ENCODE measurements at places on chromosomes 13 and 19.
A peak's percentile ranks its signal among the peaks of the same experiment; 100 is the strongest.

DNA sequence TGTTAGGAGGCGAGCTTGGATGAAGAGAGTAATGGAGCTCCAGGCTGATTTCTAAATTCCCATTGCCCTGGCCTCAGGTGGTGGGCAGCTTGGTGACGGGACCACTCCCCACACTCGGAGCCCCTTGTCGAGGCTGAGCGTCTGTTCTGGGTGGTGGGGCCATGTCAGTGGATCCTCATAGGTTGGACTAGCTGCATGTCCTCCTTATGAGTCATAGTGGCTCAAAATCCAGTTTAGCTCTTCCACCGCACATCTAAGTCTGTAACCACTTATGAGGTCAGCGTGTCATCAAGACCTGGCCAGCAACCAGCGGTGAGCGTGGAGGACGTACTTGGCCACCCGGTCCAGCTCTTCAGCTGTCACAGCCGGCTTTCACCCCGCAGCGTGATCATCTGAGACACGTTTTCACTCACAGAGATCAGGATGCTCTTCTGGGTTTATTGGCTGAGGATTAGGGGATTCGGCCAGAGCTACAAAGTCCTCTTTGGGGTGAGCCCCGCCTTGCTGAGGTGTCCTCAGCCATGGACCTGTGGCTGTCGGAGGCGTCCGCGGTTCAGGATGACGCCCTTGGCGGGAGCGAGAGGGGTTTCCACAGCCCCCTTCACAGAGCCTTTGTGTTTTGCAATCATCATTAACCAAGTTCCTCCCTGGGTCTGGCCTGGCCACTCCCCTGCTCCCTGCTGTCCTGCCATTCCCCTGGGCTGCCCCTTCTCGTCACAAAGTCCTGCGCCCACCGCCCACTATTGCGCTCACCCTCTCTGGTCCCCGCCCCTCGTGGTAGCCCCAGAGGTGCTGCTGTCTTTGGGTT, 41.9 kb downstream of the ADPRHL1 start:
- DNase-seq, result no peak

DNA sequence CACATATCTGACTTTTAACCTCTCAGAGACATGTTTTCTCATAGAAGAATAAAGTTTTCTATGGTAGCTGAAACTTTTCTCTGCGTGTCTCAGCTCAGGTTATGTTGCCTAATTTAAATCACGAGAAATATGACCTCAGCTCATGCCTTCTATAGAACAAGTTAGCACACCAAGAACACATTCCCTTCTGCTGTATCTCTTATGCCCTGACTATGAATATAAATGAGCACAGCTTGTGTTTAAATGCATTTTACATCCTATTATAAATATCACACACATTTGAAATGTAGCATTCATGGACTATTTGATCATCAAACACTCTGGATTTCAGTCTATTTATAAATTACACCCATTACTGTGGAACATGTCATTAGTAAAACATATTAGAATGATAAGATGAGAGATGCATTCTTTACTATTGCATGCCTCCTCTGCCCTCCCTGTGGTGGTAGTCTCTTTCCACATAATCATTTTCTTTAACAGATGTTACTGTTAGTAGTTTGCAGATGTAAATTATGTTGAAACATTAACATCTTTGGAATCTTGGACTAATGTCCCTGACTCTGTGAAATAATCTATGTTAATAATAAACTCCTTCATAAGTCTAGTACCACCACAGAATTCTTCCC, 2044.9 kb upstream of the PCDH20 start:
- DNase-seq, result no peak

- no peak for DNase-seq
These were observed 15.4 kb downstream of the OR10H4 start for GRCh38 chr19:15964231-15964630.

DNA sequence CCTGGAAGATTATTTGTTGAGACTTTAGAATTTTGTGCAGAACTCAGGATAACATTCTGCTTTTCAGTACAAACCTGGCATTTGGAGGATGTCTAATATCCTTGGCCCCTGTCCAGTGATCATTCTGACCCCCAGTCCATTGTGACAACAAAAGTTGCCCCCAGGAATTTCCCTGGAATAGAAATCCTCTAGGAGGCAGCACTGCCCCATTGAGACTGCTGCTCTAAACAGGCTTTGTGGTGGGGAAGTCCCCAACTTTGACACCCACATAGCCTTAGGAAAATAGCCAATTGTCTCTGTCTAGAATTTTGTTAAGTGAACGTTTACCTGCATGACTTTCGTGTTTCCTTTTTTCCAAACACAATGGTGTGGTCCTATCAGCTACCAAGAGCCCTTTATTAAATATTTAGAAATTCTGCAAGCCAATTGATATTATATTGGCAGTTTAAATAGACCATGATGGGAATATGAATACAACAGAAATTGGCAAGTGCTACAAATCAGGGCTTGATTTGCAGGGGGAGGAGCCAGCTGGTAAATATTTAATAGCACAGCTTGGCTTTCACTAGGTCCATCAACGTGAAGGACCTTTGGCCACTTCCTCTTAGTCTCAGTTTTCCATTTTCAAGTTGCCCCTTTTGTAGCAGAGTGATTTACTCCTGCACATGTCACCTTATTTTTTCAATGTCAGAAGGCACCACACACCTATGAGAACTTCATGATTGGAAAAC, 451.7 kb downstream of the EFNB2 start:
- no peak for DNase-seq

DNA sequence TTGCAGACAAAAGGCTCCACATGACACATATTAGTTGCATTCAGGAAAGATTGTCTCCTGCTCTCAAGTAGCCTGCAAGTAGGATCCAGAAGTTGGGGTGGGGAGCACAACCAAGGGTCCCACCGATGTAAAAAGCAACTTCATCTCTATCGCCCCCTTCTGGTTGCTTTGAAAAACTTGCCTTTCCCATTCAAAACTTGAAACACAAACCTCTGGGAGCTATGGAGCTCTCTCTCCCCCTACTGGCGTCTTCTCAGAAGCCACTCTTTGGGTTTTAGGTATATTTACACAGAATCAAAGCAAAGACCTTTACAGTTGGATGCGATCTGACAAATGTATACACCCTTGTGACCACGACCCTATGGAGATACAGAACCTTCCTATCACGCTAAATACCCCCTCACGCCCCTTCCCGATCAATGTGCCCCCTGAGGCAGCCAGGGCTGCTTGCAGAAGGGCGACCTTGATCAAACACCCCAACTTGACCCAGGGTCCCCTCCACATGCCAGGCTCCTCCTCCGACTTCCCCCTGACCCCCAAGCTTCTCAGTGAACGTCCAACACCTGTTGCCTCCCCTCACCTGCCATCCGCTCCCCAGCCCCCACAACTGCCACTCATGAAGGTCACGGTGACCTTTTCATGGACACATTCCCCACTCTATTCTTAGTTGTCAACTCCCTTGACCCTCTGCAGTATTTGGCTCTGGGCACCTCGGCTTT, 10.1 kb downstream of the NOSIP start:
- DNase-seq, result peak; percentile 45

GRCh38 chr13:50309318-50309717, 294.1 kb downstream of the KCNRG start:
- no peak for DNase-seq

DNA sequence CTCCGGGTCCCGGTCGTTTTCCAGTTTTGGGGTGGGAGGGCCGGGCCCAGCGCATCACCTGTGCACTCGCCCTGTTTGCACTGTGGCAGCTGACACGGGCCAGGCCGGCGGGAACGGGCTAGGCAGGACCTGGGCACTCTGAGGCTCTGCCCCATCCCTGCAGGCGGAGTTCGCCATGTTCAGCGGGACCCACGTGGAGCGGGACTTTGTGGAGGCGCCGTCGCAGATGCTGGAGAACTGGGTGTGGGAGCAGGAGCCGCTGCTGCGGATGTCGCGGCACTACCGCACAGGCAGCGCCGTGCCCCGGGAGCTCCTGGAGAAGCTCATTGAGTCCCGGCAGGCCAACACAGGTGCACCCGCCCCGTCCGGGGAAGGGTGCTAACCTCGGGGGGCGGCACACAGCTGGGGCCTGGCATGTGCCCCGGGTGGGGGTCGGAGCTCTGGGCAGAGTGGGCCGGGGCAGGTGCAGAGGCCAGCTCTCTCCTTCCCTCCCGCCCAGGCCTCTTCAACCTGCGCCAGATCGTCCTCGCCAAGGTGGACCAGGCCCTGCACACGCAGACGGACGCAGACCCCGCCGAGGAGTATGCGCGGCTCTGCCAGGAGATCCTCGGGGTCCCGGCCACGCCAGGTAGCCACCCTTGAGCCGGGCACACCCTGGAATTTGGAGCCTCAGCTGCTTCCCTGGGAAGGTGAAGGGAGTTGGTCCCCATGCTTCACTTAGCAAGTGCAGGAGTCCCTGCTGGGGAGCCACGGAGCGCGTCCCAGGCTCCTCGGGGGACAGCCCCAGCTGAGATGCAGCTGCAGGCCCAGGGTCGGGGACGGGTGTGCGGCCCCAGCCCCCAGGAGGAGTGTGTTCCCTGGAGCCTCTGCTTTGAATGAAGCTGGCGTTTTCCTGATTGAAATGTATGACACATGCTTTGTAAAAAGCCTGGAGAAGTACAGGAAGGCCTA, 9.3 kb upstream of the ZNF554 start:
- no peak for DNase-seq

DNA sequence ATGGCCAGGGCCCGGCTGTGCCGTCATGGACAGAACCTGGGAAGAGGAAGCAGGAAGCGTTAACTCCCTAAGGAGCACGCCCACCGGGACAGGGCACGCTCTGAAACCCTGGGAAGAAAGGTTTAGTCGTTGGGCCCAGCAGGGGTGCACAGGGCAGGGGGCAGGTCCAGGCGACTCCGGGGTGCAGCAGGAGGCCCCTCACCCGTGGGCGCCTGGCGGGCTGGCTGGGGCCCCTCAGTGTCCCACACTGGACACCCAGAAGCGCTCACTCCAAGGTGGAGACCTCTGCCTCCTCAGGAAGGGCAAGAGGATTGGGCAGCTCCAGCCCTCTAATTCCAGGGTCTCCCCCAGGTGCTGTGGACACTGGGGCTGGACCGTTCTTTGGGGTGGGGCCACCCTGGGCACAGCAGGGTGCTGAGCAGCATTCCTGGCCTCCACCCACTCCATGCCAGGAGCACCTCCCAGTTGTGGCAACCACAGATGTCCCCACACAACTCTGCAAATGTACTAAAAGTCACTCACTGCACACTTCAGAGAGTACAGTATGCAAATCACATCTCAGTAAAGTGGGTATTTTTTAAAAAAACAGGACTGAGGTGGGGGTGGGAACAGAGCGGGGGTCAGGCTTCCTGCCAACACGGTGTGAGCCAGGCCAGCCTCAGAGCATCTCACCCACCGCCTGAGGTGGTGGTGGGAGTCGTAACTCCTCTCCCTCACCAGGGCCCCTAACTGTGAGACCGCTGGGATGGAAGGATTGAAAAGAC, 35.2 kb downstream of the PIP5K1C start:
- no peak for DNase-seq

DNA sequence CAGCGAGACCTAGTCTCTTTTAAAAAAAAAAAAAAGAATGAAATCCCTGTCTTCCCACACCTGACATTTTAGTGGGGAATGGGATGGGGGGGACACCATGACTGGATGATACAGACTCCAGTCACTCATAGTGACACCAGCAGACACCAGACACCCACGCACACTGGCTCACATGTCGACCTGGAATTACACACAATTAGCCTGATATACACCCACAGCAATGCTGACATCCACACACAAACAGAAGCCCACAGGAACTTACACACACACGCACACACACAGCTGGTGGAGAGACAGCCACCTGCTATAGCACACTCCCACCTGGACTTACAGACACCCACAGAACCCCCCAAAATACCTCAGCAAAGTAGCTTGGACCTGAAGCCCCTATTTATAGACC, 8.3 kb upstream of the NANOS3 start:
- DNase-seq, result no peak

- DNase-seq, result no peak
These were observed 46.7 kb downstream of the GJA3 start for GRCh38 chr13:20114066-20114610.

DNA sequence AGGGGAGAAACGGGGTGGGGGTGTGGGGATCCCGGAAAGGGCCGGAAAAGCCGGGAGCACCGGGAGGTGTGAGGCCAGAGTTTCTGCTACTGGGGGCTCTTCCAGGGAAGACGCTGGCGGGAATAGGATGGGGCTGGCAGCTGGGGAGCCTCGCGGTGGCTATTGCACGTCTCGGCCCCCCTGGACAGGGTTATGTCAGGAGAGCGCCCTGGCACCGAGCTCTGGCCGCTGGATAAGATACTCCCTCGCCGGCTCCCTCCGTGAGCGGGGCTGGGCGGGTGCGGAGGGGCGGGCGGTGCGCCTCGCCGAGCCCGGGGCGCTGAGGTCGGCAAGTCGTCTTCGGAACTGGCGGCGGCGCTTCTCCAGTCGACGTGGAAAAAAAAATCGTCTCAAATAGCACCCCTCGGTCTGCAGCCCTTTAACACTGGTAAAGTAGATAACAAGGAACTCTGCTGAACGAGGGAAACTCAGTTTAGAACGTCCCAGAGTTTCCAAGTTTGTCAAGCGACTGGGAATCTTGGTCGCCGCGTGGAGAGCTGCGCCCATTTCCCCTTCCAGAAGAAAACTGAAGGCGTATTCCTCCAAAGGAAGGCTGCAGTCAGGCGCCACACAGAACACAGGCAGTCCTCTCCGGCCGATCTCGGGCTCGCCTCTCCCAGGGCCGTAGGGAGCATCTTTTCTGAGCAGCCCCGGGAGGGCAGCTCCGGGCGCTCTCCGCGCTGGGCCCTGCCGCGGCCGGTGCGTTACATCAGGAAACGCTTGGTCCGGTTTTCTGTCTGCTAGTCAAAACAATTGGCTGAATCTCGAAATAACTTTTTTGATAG, 115.1 kb downstream of the KCNRG start:
- no peak for DNase-seq

- DNase-seq, result no peak
These were observed 18.5 kb downstream of the CYP2A6 start for GRCh38 chr19:40831502-40832430.

DNA sequence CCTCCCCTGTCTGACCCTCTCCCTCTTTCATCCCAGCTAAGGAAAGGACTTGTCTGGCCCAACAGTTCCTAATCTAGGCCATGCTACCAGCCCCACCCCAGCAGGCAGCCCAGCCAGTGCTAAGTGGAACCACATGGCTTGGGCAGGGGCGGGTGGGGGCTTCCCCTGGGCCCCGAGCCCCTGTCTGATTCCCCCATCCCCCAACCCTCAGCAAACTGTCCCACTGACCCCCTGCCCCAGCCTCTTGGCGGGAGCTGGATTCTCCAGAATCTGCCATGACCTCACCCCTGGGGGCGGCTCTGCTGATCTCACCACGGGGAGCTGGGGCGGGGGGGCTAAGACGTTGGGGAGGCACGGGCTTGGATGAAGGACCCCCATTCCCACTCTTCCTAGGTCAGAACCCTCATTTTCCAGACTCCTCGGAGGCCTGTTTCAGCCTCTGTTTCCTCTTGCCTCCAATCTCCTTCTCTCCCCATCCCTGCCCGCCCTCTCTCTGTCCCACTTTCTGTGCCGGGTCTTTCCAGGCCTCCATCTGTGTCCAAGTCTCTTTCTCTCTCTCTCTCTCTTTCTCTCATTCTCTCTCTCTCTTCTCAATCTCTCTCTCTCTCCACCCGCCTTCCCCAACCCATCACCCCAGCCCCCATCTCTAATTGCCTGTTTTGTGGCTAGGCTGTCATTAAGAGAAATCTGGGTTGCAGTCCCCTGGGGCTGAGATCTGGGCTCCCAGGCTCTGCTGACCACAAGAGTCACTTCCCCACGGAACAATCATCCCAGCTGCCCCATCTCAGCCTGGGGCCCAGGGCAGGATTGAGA, 2.7 kb downstream of the COL5A3 start:
- no peak for DNase-seq

- no peak for DNase-seq
These were observed 27.1 kb upstream of the SLC7A9 start for GRCh38 chr19:32896516-32897214.

- no peak for DNase-seq
These were observed 220.4 kb upstream of the HTR2A start for GRCh38 chr13:47117268-47117667.

All from NCI-H1092 (cell line).